ENCODE measurements at places on chromosomes 11 and 22.
A peak's percentile ranks its signal among the peaks of the same experiment; 100 is the strongest.

- DNase-seq, result no peak
These were observed 48.2 kb upstream of the MTMR2 start for GRCh38 chr11:95972060-95972459.

DNA sequence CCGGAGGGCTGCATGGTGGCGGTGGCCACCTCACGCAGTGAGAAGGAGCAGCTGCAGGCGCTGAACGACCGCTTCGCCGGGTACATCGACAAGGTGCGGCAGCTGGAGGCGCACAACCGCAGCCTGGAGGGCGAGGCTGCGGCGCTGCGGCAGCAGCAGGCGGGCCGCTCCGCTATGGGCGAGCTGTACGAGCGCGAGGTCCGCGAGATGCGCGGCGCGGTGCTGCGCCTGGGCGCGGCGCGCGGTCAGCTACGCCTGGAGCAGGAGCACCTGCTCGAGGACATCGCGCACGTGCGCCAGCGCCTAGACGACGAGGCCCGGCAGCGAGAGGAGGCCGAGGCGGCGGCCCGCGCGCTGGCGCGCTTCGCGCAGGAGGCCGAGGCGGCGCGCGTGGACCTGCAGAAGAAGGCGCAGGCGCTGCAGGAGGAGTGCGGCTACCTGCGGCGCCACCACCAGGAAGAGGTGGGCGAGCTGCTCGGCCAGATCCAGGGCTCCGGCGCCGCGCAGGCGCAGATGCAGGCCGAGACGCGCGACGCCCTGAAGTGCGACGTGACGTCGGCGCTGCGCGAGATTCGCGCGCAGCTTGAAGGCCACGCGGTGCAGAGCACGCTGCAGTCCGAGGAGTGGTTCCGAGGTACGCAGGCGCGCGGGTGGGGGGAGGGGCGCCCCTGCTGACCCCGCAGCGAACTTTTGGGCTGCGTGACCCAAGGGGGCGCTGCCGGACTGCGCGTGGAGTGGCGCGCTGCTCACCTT, 670 bp downstream of the NEFH start:
- peak; percentile 88 for DNase-seq

- DNase-seq, result peak; percentile 70
These were observed 1.6 kb downstream of the PHF21B start for GRCh38 chr22:45008186-45008681.

GRCh38 chr22:24190159-24190540, 8.9 kb downstream of the SUSD2 start:
- no peak for DNase-seq

GRCh38 chr11:17483505-17483904, 6.9 kb upstream of the ABCC8 start:
- no peak for DNase-seq

DNA sequence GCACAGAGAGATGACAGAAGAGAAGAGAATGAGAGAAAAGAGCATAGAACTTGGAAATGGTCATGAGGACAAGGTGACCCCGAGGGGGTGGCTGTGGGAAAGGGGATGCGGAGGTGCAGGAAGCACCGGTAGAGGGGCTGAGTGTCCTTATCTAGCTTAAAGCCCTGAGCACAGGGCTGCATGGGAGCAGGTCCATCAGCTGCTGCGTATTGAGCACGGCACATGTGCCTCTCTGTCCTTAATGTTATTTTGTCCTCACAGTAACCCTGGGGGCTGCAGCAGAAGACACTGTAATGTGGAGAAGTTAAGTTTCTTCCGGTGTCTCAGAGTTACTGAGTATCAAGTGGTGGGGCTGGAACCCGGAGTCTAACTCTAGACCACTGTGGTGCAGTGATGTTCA, 94.4 kb upstream of the OR4B1 start:
- DNase-seq, result no peak

DNA sequence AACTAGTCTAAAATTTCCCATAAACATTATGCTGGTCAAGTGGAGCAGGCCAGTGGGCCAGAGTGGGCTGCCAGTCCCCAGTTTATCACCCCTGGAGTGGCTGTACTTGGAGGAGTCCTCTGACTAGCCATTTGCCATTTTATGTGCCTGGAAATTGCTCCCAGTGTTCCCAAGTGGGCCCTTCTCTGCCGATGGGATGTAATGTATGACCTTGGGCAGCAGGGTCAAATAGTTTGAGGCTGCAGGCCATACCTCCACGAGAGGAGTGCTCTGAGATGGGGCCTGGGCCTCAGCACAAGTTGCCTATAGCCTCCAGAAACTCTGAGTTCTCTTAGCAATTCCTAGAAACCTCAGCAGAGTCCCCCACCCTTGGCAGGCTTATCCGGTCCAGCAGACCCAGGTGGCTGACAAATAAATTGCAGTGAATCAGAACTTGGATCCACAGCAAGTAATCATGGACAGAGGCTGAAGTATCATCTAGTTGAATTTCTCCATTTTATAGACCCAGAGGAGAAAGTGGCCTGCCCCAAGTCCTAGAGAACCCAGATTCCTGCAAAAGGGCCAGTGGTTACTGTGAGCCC, 17.8 kb upstream of the PATZ1 start:
- no peak for DNase-seq

- no peak for DNase-seq
These were observed 34.6 kb upstream of the CD81 start for GRCh38 chr11:2342557-2342956.

DNA sequence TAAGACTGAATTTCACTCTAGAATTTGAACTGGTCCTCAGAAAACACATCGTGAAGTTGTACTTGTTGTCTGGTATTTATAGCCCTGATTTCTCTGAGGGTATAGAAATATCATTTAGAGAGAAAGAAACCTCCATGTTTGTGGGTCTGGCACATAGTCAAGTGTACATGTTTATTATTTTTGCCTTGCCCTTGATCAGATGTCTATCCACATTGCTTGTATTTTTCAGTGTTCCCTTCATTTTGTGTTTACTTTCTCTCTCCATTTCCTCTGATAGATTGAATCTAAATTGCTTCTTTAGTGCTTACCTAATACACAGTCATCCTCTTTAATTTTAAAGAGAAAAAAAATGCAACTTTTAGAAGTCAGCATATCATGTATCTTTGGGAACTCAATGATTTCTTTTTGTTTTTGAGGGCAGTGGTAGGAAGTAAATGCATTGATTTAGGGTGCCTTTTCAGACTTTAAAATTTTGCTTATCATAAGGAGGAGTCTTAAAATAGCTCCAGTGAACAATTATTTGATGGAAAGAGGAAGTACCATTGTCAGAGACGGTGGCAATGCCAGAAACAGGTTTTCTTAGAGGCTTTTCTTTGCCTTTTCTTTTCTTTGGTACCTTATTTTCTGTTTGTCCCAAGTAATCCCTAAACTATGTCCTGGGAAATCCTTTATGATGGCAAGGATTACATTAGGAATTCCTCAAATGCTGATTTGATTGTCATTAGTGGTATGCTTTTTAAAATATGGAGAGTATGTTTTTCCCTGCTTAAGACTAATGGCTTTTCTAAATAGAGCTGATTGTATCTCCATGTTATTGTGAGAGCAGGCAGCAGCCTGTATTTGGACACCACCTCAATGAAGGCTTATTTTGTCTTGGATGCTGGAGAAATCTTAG, 29.8 kb upstream of the TECTA start:
- no peak for DNase-seq

DNA sequence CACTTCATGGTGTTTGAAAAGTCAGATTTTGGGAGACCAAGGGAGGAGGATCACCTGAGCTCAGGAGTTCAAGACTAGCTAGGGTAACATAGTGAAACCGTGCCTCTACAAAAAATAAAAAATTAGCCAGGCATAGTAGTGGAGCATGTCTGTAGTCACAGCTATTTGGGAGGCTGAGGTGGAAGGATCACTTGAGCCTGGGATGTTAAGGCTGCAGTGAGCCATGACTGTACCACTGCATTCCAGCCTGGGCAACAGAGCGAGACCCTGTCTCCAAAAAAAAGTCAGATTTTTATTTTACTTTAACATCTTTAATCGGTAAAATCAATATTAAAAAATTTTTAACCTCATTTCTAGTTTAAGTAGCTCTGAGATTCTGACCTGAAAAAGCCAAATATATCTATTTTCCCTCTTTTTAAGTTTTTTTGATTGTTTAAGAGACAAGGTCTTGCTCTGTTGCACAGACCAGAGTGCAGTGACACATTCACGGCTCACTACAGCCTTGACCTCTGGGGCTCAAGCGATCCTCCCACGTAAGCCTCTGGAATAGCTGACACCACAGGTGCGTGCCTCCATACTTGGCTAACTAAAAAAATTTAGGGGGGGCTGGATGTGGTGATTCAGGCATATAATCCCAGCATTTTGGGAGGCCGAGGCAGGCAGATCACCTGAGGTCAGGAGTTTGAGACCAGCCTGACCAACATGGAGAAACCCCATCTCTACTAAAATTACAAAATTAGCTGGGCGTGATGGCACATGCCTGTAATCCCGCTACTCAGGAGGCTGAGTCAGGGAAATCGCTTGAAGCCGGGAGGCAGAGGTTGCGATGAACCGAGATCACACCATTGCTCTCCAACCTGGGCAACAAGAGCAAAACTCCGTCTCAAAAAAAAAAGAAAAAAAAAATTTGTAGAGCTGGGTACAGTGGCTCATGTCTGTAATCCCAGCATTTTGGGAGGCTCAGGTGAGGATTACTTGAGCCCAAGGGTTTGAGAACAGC, 48.4 kb downstream of the SFI1 start:
- DNase-seq, result no peak

DNA sequence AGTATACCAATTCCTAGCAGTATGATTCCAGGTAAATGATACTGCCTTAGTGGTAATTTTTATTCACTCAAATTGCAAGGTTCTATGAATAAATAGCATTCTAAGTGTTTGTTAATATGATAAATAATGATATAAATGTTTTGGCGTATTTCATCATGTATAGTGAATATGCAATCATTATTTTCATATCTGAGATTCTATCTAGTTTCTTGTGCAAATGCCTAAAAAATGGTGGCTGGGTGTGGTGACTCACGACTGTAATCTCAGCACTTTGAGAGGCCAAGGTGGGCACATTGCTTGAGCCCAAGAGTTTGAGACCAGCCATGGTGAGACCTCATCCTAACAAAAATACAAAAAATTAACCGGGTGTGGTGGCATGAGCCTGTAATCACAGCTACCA, 13.9 kb downstream of the HIPK3 start:
- no peak for DNase-seq

DNA sequence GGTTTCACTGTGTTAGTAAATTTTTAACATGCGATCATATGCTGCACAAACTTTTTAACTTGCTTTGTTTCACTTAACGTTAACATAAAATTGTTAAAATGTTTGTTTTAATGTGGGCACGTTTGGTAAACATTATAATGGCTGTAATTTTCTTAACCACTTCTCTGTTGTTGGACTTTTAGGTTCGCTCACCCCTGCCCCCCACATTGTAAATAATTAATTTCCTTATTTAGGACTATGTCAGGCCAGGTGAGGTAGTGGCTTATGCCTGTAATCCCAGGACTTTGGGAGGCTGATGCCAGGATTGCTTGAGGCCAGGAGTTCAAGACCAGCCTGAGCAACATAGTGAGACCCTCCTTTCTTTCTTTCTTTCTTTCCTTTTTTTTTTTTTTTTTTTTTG, 6.7 kb upstream of the DIXDC1 start:
- no peak for DNase-seq

GRCh38 chr11:108890482-108891105, 225.7 kb downstream of the DDX10 start:
- no peak for DNase-seq

DNA sequence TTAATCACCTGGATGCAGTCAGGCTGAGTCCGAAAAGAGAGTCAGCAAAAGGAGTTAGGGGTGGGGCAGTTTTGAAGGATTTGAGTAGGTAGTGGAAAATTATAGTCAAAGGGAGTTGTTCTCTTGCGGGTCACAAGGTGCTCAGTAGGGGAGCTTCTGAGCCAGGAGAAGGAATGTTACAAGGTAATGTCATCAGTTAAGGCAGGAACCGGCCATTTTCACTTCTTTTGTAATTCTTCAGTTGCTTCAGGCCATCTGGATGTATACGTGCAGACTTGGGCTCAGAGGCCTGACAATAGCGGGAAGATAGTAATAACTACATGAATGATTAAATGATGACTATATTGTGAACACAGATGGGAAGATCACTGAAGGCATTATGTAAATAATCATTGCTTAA, 6.2 kb downstream of the SC5D start:
- no peak for DNase-seq

All from retina (tissue), 1 donor.